ENCODE measurements at places on chromosomes 2 and 18. TPM values are rescaled to one million over a fixed set of nuclear protein-coding genes. Genes with fewer than 3 reads are reported as not detected.
A peak's percentile ranks its signal among the peaks of the same experiment; 100 is the strongest.

The CDH2 gene
- not detected for total RNA-seq

DNA sequence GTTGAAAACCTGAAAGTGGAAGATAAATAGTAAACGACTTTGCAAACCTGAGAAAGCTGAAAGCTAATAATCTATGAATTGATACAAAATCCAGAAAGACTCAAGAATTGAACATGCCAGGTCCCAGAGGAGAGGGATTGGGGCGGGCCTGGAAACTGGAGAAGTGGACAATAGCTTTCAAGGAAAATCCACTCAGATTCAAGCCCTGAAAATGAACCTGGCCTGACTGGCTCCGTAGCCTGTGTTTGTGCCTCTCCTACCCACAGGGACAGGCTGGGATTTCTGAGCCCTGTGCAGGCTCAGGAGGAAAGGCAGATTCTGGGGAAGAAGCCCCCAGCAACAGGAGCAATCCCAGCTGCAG is 274.8 kb upstream of the HS6ST1 start:
- H3K27ac ChIP-seq: no peak overlapping the region
- H3K4me3 ChIP-seq: no peak overlapping the region
- H3K4me1 ChIP-seq: no peaks in the 10 kb centered on the region
- H3K36me3 ChIP-seq: no peaks in the 10 kb centered on the region
- no peaks in the 10 kb centered on the region for H3K27me3 ChIP-seq

DNA sequence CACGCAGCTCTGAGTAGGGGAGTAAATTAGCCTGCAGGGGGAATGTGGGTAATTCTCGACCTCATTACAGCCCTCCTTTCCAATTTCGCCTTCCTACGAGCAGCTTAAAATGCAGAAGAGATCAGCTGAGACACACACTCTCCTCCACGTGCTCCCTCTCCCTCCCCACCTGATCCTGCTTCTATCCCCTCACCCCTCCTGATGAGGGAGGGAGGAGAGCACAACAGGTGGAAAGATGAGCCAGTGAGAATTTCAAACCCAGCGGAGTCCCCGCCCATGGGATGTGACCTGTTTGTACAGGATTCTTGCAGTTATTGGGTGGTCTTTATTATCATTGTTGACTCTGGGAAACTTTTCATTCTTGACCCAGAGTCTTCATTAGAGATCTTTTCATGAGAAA is 35.5 kb downstream of the DDX18 start:
- H3K36me3 ChIP-seq: no peaks in the 10 kb centered on the region
- no peak overlapping the region for H3K27ac ChIP-seq
- no peak overlapping the region for H3K4me3 ChIP-seq
- H3K27me3 ChIP-seq: peaks cover 32% of the 10 kb centered on the region
- H3K4me1 ChIP-seq: no peaks in the 10 kb centered on the region
- DNase-seq: no peak

DNA sequence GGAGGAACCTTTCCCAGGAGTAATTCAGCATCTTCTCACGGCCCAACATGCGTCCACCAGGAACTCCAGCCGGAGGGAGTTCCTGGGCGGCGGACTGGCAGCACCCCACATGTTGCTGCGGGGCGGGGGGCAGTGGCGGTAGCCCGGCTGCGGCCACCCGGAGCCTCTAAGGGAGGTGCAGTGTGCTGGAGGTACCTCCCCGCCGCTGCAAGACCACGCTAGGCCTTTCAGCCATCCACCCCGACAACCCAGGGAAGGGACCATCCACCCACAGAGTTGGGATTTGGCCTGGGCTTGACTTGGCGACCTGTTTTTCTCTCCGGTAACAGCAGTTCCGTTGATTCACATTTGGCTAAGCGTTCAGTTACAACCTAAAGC is 625 bp downstream of the LYPD6 start:
- peaks cover 54% of the 10 kb centered on the region for H3K27me3 ChIP-seq
- DNase-seq: no peak
- no peak overlapping the region for H3K27ac ChIP-seq
- H3K4me1 ChIP-seq: peaks cover 7% of the 10 kb centered on the region
- H3K36me3 ChIP-seq: peaks cover 3% of the 10 kb centered on the region
- H3K4me3 ChIP-seq: no peak overlapping the region

DNA sequence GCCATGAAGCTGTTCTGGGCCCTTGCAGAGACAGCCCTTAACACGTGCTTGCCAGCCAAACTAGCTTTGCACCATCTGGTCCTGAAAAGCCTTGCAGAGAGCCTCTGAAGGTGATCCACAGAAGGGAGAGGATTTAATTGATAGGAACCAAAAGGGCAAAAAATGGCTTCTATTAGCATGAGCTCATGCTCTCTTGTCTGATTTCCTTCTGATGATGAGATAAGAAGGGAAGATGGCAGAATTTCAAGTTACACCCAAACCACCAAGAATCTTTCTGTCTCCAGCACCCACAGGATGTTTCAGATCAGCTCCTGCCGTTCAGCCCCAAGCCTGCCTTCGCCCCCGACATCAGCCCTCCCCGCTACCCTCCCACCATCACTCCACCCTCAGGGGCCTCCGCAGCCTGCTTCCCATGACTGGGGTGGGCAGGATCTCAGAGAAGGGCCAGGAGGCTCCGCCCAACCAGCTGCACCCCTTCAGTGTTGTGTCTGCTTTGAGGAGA is 23.4 kb upstream of the GLI2 start:
- H3K4me3 ChIP-seq: no peak overlapping the region
- peaks cover 9% of the 10 kb centered on the region for H3K4me1 ChIP-seq
- H3K27me3 ChIP-seq: peaks cover 19% of the 10 kb centered on the region

DNA sequence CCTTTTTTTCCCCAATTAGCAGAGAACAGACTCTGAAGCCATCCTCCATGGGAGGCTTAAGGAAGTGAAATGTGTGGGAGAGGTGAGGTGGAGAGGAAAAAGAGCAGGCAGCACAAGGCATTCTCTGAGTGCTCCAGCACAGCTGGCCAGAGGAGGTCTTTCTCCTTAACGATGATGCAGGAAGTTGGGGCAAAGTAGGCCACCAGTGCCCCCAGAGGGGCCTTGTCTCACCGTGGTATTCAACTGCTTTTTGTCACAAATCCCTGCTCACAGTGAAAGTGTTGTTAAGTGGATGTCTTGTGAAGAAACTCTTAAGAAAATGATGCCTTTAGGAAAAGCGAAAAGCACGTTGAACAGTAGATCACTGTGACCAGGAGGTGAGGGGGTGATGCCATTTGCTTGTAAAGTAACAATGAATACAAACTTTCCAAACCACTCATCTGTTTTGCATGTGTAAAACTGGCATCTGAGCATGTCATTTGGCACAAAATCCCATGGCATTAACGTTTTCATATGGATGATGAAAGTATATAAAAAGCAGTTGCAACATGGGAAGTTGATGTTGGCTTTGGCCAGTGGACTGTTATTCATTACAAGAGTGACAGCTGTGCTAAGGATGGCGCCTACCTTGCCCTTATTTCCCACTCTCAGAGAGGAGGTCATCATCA is 49.2 kb upstream of the CDC42EP3 start:
- peaks cover 10% of the 10 kb centered on the region for H3K27me3 ChIP-seq
- no peak overlapping the region for H3K4me3 ChIP-seq
- peaks cover 3% of the 10 kb centered on the region for H3K4me1 ChIP-seq

DNA sequence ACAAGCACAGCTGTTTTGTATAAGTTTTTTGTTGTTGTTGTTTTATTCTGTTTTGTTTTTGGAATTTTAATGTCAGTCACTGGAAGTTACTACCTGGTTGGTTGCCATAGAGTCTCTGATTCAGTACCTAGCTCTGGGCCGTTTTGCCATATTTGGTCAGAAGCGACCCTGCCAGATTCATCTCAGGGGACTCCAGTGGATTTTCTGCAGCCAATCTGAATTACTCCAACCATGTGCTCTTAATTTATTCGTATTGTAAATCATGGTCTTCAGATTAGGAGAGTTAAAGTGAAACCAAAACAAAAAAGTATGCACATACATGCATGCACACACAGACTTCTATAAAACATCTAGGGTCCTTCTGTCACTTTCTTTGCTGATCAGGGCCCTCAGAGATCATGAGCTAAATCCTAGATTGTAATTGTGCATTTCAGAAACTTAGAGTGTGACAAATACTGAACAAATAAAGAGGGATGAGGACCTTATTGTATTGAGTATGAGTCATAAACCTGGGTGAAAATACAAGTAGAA is 317.4 kb upstream of the UBE2E3 start:
- H3K27me3 ChIP-seq: peaks cover 5% of the 10 kb centered on the region
- H3K4me3 ChIP-seq: no peak overlapping the region

GRCh38 chr18:56421647-56422046 is 216.7 kb downstream of the TXNL1 start:
- H3K36me3 ChIP-seq: no peaks in the 10 kb centered on the region
- H3K27ac ChIP-seq: no peak overlapping the region
- no peak overlapping the region for H3K4me3 ChIP-seq
- H3K4me1 ChIP-seq: no peaks in the 10 kb centered on the region
- peaks cover 2% of the 10 kb centered on the region for H3K27me3 ChIP-seq

- peak; percentile 80 for DNase-seq
- peaks cover 4% of the 10 kb centered on the region for H3K36me3 ChIP-seq
- peaks cover 18% of the 10 kb centered on the region for H3K4me1 ChIP-seq
- no peaks in the 10 kb centered on the region for H3K27me3 ChIP-seq
Measured at GRCh38 chr2:102449370-102449974, 23.6 kb upstream of the SLC9A4 start.

The C2orf81 gene
- total RNA-seq: 3.3 TPM

DNA sequence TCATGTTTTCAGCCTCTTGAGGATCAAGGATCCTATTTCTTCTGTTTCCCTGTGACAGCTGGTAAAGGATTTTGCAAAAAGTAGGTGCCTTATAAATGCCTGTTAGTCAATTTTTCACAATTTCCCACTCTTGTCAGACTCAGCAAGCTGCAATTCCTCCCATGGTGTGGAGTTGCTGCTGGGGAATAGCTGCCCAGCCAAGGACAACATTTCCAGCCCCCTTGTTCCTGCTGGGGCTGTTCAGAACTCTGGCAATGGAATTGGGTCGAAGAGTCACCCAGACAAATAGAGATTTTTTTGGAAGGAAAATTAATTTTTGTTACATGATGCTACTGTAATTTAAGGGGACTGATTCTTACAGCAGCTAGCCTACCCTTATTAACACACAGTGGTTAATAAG is 43.7 kb downstream of the FSHR start:
- no peak for DNase-seq
- no peaks in the 10 kb centered on the region for H3K4me1 ChIP-seq
- H3K27me3 ChIP-seq: no peaks in the 10 kb centered on the region

The GLB1L gene
- 3.4 TPM for total RNA-seq

GRCh38 chr2:36798724-36799123 is 102.2 kb downstream of the VIT start:
- H3K4me1 ChIP-seq: peaks cover 8% of the 10 kb centered on the region
- H3K36me3 ChIP-seq: no peaks in the 10 kb centered on the region
- no peak for DNase-seq

DNA sequence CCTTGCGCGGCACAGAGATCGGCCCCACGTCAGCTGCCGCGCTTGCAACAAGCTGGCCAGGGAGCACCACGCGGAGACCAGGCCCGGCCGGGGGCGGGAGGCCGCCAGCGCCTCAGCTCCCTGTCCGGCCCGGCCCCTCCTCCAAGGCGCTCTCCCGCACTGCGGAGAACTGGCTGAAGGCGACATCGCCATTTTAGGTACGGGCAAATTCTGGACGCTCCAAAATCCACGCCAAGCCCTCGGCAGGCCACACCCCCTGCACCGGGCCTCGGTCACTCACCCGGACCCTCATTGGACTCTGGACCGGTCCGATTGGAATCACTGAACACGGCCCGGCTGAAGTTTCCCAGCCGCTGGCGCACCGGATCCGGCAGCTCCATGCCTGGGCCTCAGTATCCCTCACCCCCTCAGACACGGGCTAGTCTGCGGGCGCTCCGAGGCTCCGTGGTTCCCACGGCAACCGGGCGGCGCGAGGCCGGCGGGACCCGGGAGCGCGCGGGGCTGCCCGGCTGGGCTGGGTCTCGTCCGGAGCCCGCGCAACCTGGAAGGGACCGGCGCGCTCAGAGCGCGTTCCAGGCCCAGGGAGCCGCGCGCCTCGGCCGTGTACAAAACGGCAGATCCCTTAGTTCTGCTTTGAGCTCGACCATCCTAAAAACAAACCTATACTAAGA is at the start of gene TMEM17:
Gene TMEM17, minus strand, starts transcription at position 446 of the 671 bp plus-strand sequence. Its CDS starts 66 bp downstream, at position 380.
- peaks cover 26% of the 10 kb centered on the region for H3K27me3 ChIP-seq
- DNase-seq: peak; percentile 25
- H3K4me3 ChIP-seq: peak within 1 kb of the TSS; percentile 67

DNA sequence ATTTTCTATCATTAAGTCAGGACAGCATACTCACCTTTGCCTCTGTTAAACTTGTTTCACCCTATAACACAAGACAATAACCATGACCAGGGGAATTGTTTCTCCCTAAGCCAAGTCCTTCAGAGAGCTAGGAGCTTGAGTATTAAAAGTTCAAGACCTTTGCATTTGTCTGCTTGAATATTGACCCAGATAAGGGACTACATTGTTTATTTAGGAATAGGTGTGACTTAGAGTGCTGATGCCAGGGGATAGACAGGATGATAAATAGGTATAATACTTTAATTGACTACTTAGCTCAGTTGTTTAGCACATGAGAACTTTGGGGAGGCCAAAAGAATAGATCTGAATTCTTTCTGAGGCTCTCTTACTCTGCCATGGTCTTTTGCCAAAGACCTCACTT is 185.8 kb downstream of the FMNL2 start:
- H3K4me1 ChIP-seq: no peaks in the 10 kb centered on the region
- H3K27ac ChIP-seq: no peak overlapping the region
- no peaks in the 10 kb centered on the region for H3K36me3 ChIP-seq
- H3K4me3 ChIP-seq: no peak overlapping the region
- DNase-seq: no peak

DNA sequence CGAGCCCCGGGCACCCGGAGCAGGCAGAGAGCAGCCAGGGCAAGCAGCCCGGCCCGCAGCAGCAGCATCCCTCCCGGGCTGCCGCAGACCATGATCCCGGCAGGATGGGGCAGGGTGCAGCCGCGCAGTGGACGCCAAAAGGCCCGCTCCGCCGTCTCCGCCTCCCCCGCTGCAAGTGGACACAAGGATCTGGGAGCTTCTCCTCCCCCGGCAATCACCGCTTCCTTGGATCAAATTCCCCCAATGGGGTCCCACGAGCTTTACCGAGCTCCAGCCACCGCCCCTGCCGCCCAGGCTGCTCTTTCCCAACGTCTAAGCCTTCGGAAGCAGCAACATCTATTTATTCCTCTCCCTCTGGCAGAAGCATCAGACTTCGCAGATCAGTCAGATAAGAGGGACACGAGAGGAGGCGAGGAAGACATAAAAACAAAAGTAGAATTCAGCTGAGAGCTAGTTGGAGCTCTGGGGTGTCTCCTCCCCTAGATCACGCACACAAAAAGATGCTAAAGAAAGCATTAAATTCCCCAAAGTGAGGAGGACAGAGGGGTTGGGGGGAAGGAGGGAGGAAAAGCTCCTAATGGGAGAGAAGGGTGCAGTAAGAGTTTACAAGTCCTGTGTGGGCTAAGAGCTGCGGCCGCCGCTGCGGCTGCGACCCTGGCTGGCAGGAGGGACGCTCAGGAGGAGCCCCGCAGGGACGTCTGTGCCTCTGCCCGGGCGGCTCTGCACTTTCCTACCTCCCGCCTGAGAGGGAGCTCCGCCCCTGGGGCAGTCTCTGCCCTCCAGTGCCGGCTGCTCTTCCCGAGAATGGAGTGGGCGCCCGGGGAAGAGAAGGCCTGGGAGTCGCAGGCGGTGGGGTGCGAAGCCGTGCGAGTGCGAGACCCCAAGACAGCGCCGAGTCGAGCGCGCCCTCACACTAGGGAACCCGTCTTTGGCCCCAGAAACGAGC is at the start of gene FRZB:
Gene FRZB, minus strand, starts transcription at position 177 of the 946 bp plus-strand sequence. Its CDS starts 85 bp downstream, at position 92.
- peaks cover 3% of the 10 kb centered on the region for H3K36me3 ChIP-seq
- H3K27ac ChIP-seq: no peak within 1 kb of the TSS
- peaks cover 22% of the 10 kb centered on the region for H3K4me1 ChIP-seq
- H3K4me3 ChIP-seq: peak within 1 kb of the TSS; percentile 42
- DNase-seq: no peak

Measured in activated CD4-positive, alpha-beta T cell treated with anti-CD3 and anti-CD28 coated beads, Interleukin-2, amount 10 ng/mL, durations not matched to agents 7 days and 5 days (primary cell).